ENCODE measurements at places on chromosomes 13 and 19. TPM values are rescaled to one million over a fixed set of nuclear protein-coding genes. Genes with fewer than 3 reads are reported as not detected.

SHISA7 gene
- total RNA-seq: not detected

CYP2B6 gene
- total RNA-seq: not detected

C19orf44 gene
- total RNA-seq: 4.6 TPM

SYNGR4 gene
- total RNA-seq: not detected

NDFIP2 gene
- 2.7 TPM for total RNA-seq

- no peak for DNase-seq
Measured at GRCh38 chr19:31784671-31785101, 435.4 kb upstream of the TSHZ3 start.

GRCh38 chr13:27965343-27965739 is 3.8 kb downstream of the CDX2 start:
- DNase-seq: no peak

DNA sequence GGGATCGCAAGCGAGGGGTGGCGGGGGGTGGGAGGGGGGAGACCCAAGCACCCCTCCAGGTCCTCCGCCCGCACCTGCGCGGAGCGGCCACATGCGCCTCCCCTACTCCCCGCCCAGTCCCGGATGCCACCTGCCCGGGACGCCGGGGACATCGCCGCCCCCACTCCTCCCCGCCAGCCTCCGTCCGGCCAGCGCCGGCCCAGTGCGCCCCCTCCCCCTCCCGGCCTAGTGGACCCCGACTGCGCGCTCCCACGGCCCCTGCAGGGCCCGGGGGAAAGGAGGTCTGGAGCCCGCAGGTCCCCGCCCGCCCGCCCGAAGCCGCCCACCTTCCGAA is 263 bp downstream of the RHPN2 start:
- DNase-seq: no peak

- DNase-seq: no peak
Measured at GRCh38 chr19:46452186-46452585, 19.2 kb downstream of the PNMA8A start.

GRCh38 chr19:15432018-15432494 is 13.3 kb upstream of the AKAP8L start:
- DNase-seq: no peak

GRCh38 chr13:99320693-99321481 is 13.7 kb upstream of the GPR183 start:
- DNase-seq: peak; percentile 76

DNA sequence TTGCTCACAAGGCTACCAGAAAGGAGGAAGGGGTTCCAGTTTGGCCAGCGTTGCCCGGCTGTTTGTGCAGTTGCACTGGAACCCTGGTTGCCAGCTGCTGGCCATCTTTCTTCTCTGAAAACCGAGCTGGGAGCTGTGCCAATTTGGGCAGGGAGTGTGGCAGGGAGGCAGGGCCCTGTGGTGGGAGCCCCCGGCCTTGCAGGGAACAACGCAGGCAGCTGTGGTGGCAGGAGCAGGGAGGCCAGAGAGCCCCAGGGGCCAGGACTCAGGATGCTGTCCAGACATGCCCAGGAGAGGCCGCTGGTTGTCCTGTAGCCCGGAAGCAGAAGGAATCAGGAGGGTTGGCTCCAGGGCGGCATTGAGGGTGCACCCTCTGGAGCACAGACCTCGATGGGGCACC is 4.8 kb downstream of the KMT5C start:
- DNase-seq: no peak

Measured in CD4-positive, alpha-beta memory T cell (primary cell).